ENCODE measurements at places on chromosomes 5 and 9.

- no peak for DNase-seq
Observed at GRCh38 chr5:159403906-159404681, 73.8 kb upstream of the IL12B start.

DNA sequence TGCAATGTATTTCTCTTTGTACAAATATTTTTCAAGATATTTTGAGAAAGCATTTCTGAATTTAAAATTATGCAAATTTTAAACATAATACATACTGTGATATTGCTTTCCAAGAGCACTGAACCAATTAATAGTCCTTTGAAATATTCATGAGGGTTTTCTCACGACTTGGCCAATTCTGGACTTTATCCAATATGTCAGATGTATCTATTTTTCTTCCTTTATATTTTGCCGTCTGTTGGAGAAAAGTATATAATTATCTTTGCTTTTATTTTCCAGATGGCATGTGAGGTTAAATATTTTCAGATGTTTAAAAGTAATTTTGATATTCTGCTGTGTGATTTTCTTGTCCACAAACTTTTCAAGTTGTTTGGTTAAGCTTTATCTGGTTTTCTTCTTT lies 378.9 kb downstream of the SLCO4C1 start:
- DNase-seq = no peak

DNA sequence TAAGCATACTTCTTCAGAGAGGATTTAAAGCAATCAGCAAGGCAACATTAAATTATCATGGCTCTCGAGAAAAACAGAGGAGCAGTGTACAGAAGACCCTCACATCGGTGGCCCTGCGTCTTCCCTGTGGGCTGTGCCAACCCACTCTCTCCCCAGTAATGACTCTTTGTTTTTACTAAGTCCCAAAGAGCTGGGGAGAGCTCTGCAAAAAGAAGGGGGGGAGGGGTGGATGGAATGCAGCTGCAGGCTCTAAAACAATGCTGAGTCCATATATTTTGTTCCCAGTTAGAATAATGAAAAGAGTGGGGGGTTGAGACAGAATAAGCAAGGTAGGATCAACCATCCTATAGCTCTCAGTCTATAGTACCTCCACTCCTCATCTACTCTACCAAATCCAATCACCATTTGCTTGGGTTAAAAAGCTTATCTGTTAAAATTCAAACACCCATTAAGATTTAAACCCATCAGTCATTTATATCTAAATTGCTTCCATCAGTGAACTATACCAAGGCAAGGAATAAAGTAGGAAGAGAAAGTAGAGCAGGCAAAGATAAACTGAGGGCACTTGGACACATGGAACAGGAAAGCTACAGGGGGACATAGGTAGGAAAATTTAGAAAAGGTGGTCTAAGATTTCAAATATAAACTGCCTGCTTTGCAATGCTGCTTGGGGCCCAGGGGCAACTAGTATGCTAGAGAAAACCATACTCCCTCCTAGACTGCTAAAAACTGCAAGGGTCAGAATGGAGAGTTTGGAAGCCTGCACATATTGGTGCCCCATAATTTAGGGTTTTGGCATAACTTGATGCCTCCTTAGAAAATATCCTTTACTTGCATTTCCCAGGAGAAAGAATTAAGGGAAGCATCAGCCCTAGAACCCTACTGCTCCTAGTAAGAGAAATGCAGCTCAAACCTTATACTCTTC lies 20.6 kb downstream of the ELL2 start:
- DNase-seq = no peak

DNA sequence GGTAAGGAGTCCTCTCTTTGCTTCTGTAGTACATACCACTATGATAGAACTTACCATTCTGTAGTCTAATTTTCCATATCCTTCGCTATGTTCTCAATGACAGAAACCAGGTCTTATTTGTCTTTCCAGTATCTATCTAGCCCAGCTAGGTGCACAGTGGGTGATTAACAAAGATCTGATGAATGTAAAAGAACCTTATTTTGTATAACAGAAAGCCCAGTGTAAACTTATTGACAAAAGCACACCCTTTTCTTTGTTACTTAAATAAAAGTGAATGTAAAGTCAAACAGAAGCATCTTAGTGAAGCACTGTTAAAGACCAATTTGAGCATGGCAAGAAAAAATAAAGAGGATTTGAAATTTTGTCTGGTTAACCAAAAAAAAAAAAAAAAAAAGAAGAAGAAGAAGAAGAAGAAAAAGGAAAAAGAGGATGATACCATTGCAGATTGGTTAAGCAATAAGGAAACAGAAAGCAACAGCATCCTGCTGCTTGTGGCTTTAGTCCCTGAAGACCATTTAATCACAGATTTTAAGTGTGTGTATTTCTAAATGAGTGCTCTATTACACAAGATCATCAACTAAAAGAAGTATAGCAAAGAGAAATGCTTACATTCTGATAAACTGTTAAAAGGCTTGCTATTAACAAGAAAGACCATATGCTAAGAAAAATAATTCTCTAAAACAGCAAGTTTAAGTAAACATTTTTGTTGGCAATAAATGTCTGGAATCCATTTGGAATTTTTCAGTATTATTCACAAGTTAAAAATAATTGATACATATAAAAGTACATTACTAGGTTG lies 21.2 kb downstream of the MEGF9 start:
- no peak for DNase-seq

DNA sequence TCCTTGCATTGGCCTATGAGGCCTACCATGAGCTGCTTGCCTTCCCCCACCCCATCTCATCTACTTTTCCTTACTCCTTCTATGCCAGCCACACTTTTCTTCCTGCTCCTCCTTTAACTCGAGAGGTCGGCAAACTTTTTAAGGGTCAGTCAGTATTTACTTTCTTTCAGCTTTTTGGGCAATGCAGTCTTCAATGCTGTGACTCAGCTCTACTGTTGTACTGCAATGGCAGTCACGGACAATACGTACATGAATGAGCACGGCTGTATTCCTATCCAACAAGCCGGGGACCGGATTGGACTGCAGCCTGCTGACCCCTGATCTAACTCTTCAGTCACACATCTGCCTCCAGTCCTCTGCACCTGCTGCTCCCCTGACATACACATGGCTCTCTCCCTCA lies 602 bp upstream of the ACTL7A start:
- no peak for DNase-seq

GRCh38 chr9:70165006-70165602 lies 93.7 kb upstream of the SMC5 start:
- no peak for DNase-seq

DNA sequence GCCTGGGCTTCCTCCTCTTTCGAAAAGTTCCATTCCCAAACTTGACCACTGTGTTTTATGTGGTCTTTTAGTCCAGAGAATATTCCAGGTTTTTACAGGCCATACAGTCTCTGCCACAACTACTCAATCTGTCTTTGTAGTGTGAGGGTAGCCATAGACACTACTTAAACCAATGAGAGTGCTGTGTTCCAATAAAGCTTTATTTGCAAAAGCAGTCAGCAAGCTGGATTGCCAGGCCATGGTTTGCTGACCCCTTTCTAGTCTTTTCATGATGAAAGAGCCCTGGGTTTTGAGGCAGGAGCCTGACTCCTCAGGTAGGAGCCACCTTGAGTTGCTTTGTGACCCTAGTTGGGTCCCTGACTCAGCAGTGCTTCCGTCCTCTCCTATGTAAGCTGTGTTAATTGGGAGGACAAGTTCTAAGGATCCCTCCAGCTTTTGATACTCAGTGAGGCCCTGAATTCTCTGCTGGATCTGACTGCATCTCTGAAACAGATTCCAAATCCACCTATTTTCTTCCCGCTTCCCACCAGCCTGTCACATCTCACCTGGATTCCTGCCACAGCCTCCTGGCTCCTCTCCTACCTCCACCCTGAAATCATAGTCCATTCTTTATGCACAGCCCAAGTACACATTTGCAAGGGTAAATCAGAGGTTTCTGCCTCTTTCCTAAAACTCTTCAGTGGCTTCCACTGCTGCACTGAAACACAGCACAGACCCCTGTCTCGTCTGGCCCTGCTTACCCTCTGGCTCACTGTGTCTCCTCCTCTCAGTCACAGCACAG lies 13.5 kb downstream of the GALNT10 start:
- DNase-seq = no peak

DNA sequence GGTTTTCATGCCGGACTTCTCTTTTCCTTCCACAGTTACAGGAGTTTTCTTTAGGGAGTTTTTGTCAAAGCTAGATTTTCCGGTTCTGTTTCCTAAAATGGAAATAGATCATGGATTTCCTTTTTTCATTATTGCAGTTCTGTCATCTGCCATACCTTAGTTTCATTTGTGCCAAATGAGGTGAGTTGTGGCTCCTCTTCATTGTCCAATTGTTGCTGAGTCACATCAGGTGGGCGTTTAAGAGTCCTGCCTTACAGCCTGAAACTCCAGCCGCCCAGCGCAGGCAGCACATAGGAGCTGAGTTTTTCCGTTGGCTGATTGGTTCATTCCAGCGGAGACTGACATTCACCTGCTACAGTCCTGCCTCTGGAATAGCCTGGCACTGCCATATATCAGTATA lies 14.1 kb downstream of the SLC25A25 start:
- no peak for DNase-seq

DNA sequence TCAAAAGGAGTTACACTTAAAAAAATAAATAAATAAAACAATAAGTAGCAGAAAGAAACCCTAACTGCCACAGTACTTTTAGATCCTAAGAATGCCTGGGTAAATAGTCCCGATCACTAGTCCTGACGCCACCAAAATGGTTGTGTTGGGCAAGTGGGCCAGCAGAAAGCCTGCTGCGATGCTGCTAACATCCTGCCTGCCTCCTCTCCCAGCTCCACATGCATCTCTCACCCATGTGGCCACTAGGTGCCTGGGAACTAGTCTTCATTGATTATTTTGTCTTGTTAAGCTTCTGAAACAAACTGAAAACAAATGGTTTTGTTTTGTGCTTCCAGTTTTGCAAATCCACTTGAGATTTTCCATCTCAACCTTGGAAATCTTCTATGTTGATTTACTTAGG lies 54.4 kb upstream of the TRAF1 start:
- DNase-seq = no peak

GRCh38 chr9:115022760-115023434 lies 92.5 kb upstream of the TNFSF8 start:
- DNase-seq = no peak

DNA sequence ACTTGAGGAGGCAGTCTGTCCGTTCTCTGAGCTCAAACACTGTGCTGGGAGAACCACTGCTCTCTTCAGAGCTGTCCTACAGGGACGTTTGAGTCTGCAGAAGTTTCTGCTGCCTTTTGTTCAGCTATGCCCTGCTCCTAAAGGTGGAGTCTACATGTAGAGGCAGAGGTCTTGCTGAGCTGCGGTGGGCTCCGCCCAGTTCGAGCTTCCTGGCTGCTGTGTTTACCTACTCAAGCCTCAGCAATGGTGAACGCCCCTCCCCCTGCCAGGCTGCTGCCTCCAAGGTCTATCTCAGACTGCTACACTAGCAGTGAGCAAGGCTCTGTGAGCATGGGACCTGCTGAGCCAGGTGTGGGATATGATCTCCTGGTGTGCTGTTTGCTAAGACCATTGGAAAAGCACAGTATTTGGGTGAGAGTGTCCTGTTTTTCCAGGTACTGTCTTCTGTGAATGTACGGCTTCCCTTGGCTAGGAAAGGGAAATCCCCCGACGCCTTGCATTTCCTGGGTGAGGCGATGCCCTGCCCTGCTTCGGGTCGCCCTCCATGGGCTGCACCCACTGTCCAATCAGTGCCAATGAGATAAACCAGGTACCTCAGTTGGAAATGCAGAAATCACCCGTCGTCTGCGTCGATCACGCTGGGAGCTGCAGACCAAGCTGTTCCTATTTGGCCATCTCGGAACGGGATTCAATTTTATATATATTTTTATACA lies 58.5 kb downstream of the CNTRL start:
- no peak for DNase-seq

DNA sequence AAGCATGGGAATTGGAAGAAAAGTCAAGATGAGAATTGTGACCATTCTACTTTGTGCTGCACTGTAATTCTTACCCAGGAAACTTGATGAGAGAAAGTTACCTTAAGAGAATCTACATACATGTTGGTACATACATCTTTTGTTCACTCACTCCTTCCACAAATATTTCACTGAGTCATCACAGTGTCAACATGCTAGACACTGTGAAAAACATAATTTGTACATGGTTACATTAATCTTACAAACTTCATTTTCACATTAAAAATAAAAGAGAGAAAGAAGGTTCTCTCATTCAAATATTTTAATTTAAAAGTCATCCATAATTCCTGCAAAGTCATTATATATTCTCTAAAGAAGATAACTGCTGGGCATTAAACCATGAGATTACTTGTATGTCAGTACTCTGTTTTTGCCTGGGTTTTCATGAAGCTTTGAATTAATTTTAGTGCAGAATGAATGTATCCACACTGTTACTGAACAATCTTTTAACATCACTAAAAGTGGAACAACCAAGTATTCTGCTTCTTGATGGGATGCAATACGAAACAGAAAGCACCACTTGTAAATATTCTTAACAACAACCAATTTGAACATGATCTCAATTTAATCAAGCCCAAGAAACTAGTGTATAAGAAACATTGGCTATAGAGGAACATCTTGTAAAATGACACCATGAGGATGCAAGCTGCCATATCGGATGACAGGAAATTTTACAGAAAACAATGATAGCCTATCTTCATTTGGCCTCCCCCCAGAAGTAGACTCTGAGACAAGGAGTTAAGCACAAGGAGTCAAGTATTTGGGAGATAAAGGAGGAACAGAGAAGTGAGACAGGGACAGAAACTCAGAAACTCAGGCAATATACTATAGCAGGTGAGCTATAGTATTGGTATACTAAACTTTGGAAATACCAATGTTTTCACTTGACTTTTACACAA lies 28.4 kb downstream of the ERP44 start:
- no peak for DNase-seq

DNA sequence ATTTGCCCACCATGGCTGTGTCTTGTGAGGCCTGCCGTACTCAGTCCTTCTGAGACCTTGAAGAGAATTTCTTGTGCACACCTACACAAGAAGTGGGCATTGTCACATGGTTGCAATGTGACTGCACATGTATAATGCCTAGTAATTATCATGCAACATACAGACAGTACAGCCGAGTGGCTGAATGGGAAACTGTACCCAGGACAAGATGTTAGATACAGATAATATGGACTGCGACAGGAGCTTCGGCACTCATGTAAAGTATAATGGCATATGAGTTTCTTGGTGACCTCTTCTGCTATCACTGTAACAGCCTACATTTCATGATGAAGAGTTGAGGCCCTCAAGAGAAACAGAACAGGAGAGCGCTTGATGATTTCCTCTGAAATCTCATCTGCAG lies 4.8 kb upstream of the PRKACG start:
- DNase-seq = no peak

DNA sequence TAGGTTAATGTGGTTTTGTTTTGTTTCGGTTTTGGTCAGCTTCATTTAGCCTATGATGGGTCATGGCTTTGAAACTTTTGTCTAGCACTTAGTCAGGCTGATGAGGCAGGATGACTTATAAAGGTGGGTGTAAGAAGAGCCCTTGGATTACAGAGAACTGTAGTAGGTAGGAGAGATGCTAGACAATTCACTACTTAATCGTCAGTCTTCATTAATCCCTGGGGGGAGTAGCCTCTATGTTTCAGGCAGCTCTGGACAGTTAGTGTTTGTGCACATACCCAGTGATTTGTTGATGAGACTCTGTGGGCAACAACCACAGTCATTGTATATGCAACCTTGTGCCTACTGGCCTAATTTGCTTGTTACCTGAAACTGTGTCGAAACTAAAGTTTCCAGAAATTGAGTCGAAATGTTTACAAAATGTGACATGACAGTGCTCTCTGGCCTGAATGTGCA lies 113.3 kb downstream of the MTREX start:
- peak; percentile 34 for DNase-seq

Measured in GM06990 (cell line).